Activated T-helper 2 cell treated with anti-CD3 and anti-CD28 coated beads, Interferon-gamma antibody, Interleukin-2, Interleukin-4, amounts not matched to agents 10 μg/mL and 5 μg/mL and 100 μg/mL, durations not matched to agents 14 hours and 24 hours and 36 hours (primary cell): ENCODE measurements at places on chromosomes 5 and 9. TPM values are rescaled to one million over a fixed set of nuclear protein-coding genes. Genes with fewer than 3 reads are reported as not detected.

DNA sequence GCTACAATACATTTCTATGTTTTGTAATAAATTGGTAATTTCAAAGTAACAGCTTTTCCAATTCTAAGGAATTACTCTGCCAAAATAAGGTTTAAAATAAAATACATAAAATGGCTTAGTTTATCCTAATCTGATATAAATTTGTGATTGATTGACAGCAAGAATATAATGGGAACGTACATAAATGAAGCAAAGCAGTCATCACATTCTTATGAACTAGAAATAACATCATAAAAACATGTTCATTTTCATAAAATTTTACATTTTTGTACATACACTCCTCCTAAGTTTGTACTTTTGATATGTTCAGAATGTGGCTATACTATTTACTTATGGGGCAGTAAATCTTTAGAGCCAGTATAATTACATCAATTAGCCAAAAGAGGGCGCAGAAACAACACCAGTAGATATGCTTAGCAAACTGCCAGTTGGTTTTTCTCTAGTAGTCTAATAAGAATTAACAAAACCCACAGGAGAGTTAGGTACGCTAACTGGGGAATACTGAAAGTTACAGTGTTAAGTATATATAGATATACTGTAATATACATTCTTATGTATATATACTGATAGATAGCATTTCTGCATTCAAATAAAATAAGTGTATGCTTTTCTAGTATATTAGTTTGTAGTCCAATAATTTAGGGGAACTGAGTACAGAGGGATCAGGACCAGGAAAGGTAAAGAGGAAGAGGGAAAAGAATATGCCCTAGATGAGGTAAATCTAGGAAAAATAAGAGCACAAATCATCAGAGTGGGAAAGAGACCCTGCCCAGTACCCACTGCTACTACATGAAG lies 76.8 kb downstream of the ZDHHC21 start:
- no peaks in the 10 kb centered on the region for H3K27me3 ChIP-seq
- no peak overlapping the region for H3K4me3 ChIP-seq
- no peak for DNase-seq
- no peak overlapping the region for H3K27ac ChIP-seq
- H3K4me1 ChIP-seq = no peaks in the 10 kb centered on the region
- H3K36me3 ChIP-seq = no peaks in the 10 kb centered on the region

- no peak for DNase-seq
- no peaks in the 10 kb centered on the region for H3K36me3 ChIP-seq
- no peak overlapping the region for H3K27ac ChIP-seq
- H3K27me3 ChIP-seq = peaks cover 15% of the 10 kb centered on the region
- H3K4me3 ChIP-seq = no peak overlapping the region
- H3K4me1 ChIP-seq = no peaks in the 10 kb centered on the region
Observed at GRCh38 chr9:3138231-3139229, 294.6 kb upstream of the PUM3 start.

DNA sequence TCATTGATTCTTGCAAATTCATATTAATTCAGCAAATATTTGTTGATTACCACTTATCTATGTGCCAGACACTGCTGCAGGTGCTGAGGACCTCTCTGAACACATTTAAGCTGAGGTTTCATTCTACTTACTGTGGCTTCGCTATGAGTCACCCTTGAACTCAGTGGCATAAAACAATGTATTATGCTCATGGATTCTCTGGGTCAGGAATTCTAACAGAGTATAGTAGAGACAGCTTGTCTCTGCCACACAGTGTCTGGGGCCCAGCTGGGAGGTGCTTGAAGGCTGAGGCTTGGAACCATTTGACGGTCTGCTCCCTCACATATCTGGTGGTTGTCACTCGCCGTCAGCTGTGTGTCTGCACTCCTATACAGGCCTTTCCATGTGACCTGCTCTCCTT lies 124.3 kb upstream of the NR3C1 start:
- no peak for DNase-seq
- no peak overlapping the region for H3K4me3 ChIP-seq
- no peaks in the 10 kb centered on the region for H3K36me3 ChIP-seq
- H3K27ac ChIP-seq = no peak overlapping the region
- no peaks in the 10 kb centered on the region for H3K4me1 ChIP-seq

- H3K36me3 ChIP-seq = no peaks in the 10 kb centered on the region
- DNase-seq = no peak
- no peak overlapping the region for H3K27ac ChIP-seq
- H3K4me3 ChIP-seq = no peak overlapping the region
- no peaks in the 10 kb centered on the region for H3K27me3 ChIP-seq
Observed at GRCh38 chr5:78810098-78810920, 161.7 kb upstream of the LHFPL2 start.

DNA sequence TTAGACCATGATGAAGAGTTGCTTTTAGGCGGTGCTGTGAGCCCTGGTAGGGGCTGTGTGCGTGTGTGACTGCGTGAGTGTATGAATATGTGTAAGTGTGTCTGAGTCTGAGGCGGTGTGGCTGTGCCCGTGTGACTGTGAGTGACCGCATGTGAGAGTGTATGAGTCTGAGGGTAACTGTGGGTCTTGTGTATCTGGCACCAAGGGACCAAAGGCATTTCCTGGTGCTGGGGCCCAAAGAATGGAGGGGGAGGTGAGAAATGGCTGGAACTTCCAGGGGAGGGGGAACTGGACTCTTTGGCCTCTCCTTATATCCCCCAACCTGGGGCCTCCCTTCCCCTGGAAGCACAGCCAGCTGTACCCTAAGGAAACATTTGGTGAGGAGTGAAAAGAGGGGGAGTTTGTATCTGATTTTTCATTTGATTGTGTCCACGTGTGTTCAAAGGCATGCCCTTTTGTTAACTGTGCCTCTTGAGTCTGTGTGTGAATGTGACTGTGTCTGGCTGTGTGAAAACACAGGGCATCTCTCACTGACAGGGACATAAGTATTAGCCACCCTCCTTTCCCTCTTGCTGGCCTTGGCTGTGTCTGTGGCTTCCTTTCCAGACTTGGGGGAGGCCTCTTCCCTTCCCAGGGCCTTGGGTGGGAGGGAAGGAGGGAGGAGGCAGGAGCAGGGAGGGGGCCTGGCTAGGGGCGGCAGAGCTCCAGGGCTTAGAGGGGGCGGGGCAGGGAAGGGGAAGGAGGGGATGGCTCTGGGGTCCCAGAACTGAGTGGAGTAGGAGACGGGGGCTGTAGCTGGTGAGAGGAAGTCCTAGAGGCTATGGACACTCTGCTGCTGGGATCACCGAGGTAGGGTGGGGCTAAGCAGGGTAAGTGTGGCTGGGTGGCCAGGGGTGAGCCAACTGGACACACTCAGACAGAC lies 1.4 kb downstream of the IL11RA start:
- H3K27ac ChIP-seq = no peak overlapping the region
- DNase-seq = no peak
- H3K4me3 ChIP-seq = no peak overlapping the region
- H3K36me3 ChIP-seq = peaks cover 28% of the 10 kb centered on the region

GRCh38 chr5:172373680-172374079 lies 80.6 kb downstream of the SH3PXD2B start:
- H3K27ac ChIP-seq = no peak overlapping the region
- no peaks in the 10 kb centered on the region for H3K4me1 ChIP-seq
- peaks cover 2% of the 10 kb centered on the region for H3K36me3 ChIP-seq
- no peaks in the 10 kb centered on the region for H3K27me3 ChIP-seq
- H3K4me3 ChIP-seq = no peak overlapping the region

GRCh38 chr9:129989362-129989708 lies 53.7 kb downstream of the FNBP1 start:
- H3K27ac ChIP-seq = peak overlapping the region; percentile 87
- peak overlapping the region; percentile 50 for H3K4me3 ChIP-seq
- peaks cover 48% of the 10 kb centered on the region for H3K4me1 ChIP-seq
- DNase-seq = no peak

GRCh38 chr5:132427281-132428146 lies 58.0 kb downstream of the SLC22A5 start:
- H3K27me3 ChIP-seq = no peaks in the 10 kb centered on the region
- peak; percentile 34 for DNase-seq
- peaks cover 98% of the 10 kb centered on the region for H3K4me1 ChIP-seq
- peaks cover 54% of the 10 kb centered on the region for H3K36me3 ChIP-seq
- peak overlapping the region; percentile 96 for H3K27ac ChIP-seq
- H3K4me3 ChIP-seq = peak overlapping the region; percentile 67

GRCh38 chr5:80204808-80205614 lies 50.8 kb downstream of the SERINC5 start:
- H3K36me3 ChIP-seq = peaks cover 42% of the 10 kb centered on the region
- no peak overlapping the region for H3K4me3 ChIP-seq
- DNase-seq = no peak
- peaks cover 51% of the 10 kb centered on the region for H3K4me1 ChIP-seq
- no peaks in the 10 kb centered on the region for H3K27me3 ChIP-seq

- no peak overlapping the region for H3K4me3 ChIP-seq
- no peaks in the 10 kb centered on the region for H3K36me3 ChIP-seq
- no peaks in the 10 kb centered on the region for H3K27me3 ChIP-seq
- no peaks in the 10 kb centered on the region for H3K4me1 ChIP-seq
Observed at GRCh38 chr9:107571148-107571547, 81.6 kb upstream of the KLF4 start.

CTNND2 gene
- not detected in 2 replicates for total RNA-seq

SLC25A46 gene
- total RNA-seq = 44.0 and 44.8 TPM in 2 replicates

- no peaks in the 10 kb centered on the region for H3K4me1 ChIP-seq
- peaks cover 19% of the 10 kb centered on the region for H3K27me3 ChIP-seq
- no peak overlapping the region for H3K4me3 ChIP-seq
- H3K27ac ChIP-seq = no peak overlapping the region
Observed at GRCh38 chr9:76725011-76725546, 39.2 kb upstream of the PCA3 start.

DNA sequence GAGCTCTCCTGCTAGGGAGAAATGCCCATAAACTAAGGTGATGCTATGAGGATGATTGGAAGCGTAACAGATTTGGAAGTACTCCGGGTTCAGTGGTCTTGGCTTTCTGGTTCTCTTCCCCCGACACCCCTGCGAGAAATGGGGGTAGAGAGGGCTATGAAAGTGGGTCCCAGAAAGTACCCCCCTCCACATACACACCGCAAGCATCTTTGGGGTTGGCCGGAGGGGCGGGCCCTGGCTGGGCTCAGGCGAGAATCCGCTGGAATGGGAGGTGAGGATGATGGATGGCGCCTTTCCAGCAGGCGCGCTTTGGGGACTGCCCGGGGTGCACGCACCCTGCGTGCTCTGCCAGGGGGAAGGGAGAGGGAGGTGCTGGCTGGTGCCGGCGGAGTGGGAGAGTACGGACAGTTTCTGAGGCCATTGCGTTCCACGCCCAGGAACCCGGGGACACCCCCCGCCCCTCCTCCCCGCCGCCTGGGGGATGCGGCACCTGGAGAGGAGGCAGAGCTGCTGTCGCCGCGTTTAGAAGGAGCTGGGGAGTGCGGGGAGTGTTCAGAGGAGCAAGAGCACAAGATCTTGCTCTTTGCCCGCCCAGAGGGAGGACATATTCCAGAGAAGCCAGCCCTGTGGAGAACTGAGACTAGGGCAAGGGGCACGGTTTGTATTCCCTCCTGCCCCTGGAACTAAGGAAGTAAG lies 1.9 kb downstream of the PCSK5 start:
- H3K36me3 ChIP-seq = no peaks in the 10 kb centered on the region
- peaks cover 48% of the 10 kb centered on the region for H3K27me3 ChIP-seq
- peaks cover 24% of the 10 kb centered on the region for H3K4me1 ChIP-seq
- H3K27ac ChIP-seq = no peak overlapping the region

DNA sequence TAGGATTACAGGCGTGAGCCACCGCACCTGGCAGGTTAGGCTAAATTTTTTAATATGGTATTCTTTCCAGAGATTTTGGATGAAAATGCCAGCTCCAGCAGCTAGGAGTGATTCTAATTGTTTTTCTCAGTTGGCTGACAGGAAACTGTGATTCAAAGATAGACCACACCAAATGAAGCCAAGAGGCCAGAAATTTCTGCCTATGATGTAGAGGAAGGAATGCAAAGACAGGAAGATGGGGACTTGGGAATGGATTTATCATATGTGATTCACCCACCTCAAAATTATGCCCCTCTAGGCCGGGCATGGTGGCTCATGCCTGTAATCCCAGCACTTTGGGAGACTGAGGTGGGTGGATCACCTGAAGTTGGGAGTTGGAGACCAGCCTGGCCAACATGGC lies 53.3 kb downstream of the UGCG start:
- no peak overlapping the region for H3K4me3 ChIP-seq
- no peak overlapping the region for H3K27ac ChIP-seq
- H3K4me1 ChIP-seq = peaks cover 10% of the 10 kb centered on the region
- no peak for DNase-seq
- peaks cover 13% of the 10 kb centered on the region for H3K27me3 ChIP-seq

- no peak overlapping the region for H3K27ac ChIP-seq
- H3K4me1 ChIP-seq = no peaks in the 10 kb centered on the region
- peaks cover 37% of the 10 kb centered on the region for H3K27me3 ChIP-seq
Observed at GRCh38 chr5:77586101-77586500, 52.4 kb downstream of the OTP start.

DNA sequence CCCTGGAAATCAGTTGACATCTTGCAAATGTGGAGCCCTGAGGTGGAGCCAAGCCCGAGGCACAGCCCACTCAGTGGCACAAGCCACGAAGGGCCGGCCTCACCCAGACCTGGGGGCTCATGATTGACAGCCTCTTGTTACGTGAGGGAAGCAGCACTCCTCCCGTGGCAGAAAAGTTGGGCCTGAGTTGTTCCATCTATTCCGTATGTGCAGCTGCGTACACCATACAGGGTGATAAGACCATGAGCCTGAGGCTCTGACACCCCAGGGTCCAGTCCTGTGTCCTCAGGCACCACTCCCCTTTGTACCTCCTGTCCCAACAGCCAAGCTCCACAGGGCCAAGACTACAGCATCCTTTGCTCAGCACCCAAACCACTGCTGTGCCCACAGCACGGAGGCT lies 1.9 kb upstream of the ORM2 start:
- no peaks in the 10 kb centered on the region for H3K4me1 ChIP-seq
- no peaks in the 10 kb centered on the region for H3K27me3 ChIP-seq
- H3K27ac ChIP-seq = no peak overlapping the region

C5orf58 gene
- total RNA-seq = not detected in 2 replicates

DNA sequence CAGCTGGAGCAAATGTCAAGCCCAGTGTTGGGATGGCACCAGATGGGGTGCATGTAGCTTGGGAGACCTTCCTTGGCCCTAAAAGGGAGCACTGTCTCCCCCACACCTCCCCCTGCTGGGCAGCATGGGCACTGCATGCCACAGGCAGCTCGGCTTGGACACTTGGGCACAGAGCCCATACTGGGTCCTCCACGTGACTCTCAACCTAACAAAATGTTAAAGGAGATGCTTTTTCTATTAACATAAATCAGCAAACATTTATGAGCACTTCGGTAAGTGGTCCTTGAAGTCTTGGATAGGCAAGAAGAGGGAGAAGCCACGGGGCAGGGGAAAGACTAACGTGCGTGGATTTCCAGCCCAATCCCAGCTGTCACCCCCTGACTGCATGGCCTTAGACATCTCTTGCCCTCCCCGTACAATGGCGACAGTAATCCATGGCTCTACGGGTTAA lies 23.9 kb upstream of the MAPK9 start:
- peak; percentile 42 for DNase-seq
- H3K27me3 ChIP-seq = no peaks in the 10 kb centered on the region
- no peak overlapping the region for H3K4me3 ChIP-seq
- no peak overlapping the region for H3K27ac ChIP-seq
- no peaks in the 10 kb centered on the region for H3K4me1 ChIP-seq
